GM12891 (cell line): ENCODE measurements at places on chromosomes 7 and 10.
A peak's percentile ranks its signal among the peaks of the same experiment; 100 is the strongest.

DNA sequence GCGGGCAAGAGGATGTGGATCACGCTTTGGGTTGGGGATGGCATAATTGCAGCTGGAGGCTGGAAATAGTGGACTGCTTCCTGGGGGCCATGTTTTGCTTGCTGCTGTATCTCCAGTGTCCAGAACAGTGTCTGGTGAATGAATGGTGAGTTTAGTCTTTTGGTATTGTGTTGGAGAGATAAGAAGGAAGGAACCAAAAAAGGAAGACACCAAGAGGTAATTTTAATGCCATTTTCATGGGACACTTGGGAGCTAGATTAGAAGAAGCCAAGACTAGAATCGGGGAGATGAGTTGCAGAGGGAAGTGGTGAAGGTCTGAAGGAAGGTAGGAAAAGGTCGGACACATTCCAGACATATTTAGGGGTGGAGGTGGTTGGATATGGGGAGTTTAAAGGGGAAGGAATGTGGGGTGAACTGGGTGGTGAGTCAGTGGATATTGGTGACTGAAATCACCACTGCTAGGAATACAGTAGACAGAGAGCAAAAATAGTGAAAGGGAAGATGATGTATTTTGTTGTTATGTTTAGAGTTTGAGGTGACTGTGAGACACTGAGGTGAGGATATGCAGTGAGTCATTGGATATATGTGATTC is 76.7 kb downstream of the CCNY start:
- no peak for DNase-seq

GRCh38 chr10:103839872-103840739 is 15.3 kb downstream of the SH3PXD2A start:
- DNase-seq, result no peak

DNA sequence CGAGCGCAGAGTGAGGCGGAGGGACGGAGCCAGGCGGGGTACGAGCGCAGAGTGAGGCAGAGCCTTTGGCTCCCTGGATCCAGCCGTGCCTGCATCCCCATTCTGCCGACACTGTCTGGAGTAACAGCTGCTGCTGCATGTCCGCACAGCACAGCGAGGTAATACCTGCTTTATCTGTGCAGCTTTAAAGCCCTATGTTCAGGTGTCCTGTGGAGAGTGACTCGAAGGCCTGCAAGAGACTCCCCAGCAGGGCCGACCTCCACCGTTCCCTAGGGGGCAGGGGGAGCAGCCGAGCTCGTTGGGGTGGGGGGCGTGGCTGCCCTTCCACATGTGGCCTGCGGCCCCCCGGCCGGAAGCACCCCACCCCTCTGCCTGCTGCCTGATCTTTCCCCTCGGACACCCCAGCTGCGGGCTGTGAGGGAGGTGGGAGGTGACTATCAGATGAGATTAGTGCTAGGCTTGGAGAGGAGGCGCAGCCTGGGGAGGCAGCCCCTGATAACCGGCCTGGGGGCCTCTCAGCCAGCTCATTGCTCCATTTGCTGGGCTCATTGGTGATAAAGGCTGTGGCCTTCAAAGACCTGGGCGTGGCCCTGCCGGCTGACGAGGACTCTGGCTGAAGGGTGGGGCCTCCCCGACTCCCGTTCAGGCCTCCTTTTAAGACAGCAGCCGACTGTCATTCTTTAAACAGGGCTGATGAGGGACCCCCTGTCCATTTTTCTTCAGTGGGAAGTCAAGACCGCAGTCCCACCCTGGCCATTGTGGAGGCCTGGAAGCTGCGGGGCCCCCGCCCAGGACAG is 8.0 kb downstream of the VENTX start:
- DNase-seq, result no peak

- DNase-seq, result no peak
These were observed 561.9 kb upstream of the GHITM start for GRCh38 chr10:83577421-83577820.

- DNase-seq, result no peak
These were observed 39.2 kb upstream of the SPOCK2 start for GRCh38 chr10:72127571-72127970.

DNA sequence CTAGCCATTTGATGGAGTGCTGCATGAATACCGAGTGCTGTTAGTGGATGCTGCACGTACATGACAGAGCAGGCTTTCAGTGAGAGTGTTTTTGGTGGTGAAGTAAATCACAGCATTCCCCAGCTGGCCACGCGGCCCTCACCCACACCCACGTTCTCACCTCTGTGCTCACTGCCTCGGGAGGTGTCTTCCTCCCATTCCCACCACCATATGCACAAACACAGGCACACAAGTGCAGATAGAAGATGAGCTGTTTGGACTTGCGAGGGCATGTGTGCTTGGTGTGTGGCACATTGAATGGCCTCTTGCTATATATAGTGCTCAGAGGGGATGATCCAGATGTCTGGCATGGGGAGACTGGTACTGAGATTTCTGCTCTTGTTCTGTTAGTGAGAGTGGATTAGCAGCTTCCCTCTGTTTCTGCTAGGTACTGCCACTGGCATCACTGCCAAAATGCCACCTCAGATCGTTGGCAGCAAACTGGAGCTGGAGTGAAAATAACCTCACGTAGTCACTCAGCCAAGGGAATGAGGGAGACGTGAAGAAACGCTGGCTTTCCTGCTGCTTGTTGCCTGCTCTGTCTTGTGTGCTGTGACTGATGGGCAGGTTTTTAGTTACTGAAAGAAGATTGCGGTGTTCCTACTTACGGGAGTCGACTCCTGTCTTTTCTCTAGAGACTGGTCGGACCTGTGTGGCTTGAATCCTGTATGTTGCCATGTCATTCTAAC is 19.1 kb downstream of the DNAJB6 start:
- DNase-seq, result no peak

DNA sequence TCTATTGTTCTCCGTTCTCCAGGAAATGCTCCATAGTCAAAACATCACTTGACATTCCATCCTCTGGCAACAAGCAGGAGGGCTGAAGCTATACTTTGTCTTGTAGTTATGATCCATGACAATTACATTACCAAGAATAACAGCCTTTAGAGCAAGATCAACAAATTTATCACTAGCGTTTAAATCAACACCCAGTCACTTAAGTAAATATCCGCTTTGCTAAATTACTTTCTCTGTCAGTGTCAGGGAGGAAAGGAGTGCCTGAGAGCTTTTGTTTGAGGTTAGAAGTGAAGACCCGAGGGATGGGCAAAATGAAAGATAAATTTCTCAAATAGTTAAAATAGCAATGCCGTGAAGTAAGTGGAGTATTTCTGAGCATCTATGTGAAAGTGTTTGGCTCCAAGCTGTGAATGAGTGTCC is 236.1 kb upstream of the BMPER start:
- DNase-seq, result no peak

- peak; percentile 8 for DNase-seq
These were observed 914 bp downstream of the ZNF37A start for GRCh38 chr10:38094927-38095574.

- DNase-seq, result no peak
These were observed 252.9 kb downstream of the RNLS start for GRCh38 chr10:88330174-88330573.

DNA sequence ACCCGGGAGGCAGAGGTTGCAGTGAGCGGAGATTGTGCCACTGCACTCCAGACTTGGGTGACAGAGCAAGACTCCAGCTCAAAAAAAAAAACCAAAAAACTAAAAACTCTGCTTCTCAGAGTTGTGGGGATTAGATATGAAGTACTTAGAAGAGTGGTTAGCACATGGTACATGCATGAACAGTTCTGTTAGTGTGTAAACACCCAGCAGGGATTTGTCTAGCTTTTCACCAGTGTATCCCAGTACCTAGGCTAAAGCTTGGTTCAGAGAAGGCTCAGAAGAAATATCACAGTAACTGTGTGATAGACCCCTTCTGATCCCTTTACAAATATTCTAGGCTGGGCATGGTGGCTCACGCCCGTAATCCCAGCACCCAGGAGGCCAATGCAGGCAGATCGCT is 9.5 kb downstream of the PPIA start:
- DNase-seq, result no peak

GRCh38 chr7:112556633-112557032 is 75.8 kb downstream of the LSMEM1 start:
- no peak for DNase-seq

GRCh38 chr7:47318395-47319182 is 263.3 kb downstream of the TNS3 start:
- no peak for DNase-seq

DNA sequence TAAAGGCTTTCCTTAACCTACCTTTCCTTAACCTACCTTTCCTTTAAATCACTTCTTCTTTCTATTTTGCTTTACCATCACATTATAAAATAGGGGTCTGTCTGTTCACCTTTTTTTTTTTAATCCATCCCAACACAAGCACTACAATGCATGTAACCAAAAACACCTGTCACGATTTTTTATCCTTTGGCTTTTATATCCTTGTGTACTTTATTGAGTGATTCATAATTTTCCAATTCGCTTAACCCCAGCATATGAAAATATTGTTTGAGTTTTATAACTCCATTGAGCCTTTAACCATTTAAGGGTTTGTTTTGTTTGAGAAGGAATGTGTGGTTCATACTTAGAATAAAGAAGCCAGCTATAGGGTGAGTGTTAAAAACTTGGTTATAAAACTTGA is 132.2 kb downstream of the CHRM2 start:
- no peak for DNase-seq

DNA sequence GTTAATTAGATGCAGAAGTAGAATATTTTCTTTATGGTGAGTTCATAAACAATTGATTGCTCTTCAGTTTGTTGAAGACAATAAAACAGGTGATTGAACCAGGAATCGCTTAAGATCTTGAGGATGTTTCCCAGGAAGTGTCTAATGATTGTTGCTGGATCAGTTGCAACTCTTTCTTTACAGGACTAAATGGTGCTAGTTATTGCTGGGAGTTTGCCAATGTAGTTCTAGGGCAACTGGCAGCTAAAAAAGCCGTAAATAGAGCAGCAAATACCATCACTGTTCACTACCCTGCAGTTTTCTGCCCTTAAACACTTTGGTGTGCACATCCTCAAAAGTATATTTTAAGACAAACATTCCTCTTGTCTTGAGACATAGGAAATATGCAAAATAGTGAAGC is 119.2 kb upstream of the ANK3 start:
- DNase-seq, result no peak
